ENCODE measurements at places on chromosomes 16 and 17.

- no peak for DNase-seq
Measured at GRCh38 chr17:42913522-42913921, 12.9 kb downstream of the G6PC1 start.

DNA sequence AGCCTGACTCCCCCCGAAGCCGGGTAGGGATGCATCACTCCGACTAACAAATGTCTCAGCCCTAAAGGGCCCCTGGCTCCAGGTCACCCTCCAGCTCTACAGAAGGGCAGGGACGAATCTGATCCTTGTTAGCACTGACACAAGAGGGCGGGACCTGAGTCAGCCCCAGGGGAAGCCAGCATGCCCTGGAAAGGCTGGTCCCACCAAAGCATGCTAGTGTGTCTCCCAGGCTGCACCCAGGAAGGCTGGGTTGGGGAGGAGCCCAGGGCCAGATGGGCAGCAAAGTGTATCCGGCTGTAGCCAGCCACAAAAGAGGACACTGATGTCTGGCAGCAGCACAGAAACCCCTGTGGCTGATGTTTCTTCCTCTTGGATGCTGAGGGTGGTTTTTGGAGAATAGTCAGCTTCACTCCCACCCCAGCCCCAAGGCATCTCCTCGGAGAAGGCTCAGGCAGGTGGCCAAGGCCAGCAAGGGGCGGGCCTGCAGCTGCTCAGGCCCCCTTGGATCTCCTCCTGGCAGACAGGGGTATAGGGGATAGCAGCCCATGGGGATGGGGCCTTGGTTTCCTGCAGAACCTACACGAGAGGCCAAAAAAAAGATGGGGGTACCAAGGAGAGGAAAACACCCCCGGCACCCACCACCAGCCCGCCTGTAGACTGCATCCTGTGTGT lies 11.0 kb downstream of the NATD1 start:
- DNase-seq, result no peak

DNA sequence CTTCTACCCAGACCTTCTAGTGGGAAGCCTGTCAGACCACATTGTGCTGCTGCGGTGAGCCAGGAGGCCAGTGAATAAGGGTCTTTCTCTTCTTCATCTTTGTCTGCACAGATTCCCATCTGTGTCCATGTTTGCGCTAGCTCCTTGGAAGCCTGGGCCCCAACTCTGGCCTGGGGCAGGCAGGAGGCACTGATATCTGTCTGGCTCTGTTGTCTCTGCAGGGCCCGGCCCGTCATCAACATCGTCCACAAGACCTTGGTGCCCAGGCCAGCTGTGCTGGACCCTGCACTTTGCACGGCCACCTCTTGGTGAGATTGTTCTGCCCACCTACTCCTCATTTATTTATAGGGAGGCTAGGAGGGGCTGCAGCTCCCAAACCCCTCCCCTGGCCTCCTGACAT lies 18.3 kb downstream of the ITGA3 start:
- no peak for DNase-seq

DNA sequence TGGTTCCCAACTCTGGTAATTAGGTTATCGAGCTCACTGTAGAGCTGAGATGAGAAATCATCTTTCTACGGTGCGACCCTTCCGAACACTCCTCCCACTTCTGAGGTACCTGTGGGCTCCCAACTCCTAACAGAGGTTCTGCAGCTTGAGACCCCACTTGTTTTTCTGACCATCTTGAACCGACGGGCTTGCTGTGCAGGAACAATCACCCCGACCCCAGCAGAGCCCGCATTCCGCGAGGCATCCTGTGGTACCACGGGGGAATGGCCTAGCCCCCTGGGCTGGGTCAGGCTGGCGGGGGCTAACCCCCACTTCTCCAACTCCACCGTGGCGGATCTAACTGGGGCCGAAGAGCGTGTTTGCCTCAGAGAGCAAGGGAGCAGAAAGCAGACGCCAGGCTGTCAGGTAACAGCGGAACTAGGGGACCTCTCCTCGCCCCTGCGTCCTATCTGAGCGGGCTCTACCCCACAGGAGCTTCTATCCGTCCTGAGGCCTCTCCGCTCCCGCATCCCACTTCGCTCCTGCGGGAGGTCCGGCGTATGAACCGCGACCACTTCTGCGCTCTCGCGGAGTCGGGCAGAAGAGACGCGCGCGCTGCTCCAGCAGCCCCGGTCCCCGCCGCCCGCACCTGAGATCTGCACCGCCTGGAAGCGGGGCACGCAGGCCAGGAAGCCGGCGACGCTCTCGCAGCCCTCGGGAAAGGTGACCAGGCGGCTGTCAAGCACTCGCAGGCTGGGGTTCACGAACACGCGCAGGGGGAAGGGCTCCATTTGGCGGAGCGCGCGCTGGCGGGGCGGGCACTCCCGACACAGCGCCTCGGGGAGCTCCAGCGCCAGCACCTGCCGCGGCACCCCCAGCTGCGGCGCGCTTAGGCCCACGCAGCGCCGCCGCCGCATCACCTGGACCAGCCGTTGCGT lies 761 bp downstream of the PDF start:
- DNase-seq, result no peak

DNA sequence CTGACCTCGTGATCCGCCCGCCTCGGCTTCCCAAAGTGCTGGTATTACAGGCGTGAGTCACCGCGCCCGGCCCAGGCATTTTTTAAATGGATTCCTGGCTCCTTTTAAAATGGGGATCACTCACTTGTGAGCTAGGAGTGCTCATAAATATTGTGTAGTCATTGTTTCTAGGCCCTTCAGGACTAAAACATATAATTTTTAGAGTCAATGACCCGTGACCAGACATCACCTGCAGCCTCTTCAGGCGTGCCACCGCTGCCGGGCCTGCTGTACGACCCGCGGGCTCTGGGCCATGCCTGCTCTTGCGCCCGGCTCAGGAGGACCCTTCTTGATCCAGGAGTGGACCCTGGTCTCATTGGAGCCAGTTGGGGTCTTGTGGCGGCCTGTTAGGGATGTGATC lies 30.8 kb downstream of the EFCAB5 start:
- no peak for DNase-seq

GRCh38 chr16:48628359-48628985 lies 18.5 kb upstream of the N4BP1 start:
- no peak for DNase-seq

GRCh38 chr16:85524630-85525419 lies 88.3 kb upstream of the GSE1 start:
- no peak for DNase-seq

- DNase-seq, result peak; percentile 71
Measured at GRCh38 chr17:78224231-78225087, 7.0 kb upstream of the TMEM235 start.

All from DMS 273 treated with DMSO at 0.1 percent for 48 hours (cell line).